ENCODE measurements at places on chromosomes 6 and 20.

DNA sequence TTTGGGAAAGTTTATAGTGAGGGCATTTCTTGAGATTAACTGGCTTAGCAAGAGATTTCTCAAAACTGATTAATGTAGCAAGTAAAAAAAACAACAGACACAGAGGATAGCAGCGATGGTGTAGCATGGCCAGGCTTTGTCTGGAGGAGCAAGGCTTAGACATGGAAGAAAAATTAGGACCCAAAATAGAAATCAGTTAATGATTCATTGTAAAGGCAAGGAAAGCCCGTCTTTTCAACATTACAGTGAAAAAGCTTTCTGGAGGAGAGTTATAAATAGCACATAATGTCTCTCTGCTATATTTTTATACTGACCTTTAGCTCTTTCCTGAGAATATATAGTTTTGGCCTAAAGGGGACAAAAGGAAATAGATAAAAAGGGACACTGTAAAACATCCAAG lies 45.1 kb downstream of the FNDC1 start:
- no peak for DNase-seq

DNA sequence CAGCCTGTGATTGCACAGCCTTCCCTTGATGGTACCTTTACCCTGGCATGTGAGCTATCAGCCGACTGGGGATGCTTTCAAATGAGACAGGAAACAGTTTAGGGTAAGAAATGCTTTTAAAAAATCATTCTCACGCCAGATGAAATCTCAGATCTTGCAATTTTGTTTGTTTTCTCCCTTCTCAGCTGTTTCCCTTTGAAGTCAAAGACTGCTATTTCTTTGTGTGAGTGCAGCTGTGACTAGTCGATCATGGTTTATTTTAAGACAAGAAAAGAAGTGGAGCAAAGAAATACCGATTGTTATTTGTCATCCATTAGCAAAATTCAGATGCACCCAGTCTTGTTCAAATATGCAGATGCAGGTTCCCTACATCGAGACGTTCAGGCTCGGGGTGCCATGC lies 489.7 kb downstream of the QKI start:
- DNase-seq = no peak

GRCh38 chr20:43831481-43832065 lies 83.1 kb upstream of the TOX2 start:
- no peak for DNase-seq

DNA sequence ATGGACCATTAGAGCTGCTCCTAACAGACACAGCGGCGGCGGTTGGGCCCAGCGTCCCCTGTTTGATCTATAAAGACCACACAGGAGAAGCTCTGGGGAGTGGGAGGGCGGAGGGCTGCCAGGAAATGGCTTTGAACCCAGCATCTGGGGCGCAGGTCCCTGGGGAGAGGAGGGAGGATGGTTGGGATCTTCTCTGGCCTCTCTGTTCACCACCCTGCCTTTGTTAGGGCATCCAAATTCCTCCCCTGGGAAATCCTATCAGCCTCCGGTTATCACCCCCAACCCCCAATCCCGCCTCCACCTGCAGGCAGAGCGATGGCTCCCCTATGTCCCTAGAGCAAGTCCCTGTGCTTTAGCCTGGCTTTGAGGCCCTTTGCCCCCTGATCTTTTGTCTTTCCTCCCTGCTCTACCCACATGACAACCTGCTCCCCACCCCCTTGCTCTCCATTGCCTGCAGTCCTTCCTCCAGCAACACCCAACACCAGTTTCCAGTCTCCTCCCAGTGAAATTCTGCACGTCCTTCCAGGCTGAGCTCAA lies 7.1 kb downstream of the XKR7 start:
- no peak for DNase-seq

DNA sequence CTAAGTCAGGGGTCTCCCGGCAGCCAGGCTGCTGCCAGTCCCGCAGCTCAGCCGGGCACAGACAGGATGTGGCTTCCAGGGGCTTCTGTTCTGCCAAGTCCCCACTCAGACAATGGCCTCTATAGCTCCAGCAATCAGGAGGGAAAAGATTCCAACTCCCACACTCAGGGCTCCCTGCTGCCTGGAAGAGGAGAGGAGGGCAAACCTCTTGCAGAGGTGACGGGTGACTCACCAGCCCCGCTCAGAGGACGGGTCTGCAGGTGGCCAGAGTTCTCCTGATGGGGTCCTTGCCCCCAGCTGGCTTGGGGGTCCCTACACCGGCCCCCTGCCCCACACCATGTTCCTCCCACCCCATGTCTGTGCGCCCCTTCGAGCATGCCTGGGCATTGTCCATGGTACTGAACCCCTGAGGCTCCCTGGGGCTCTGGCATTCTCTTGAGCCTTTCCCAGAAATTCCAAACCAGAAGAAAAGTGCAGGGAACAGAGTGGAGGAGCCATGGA lies 32.6 kb downstream of the NTSR1 start:
- no peak for DNase-seq

DNA sequence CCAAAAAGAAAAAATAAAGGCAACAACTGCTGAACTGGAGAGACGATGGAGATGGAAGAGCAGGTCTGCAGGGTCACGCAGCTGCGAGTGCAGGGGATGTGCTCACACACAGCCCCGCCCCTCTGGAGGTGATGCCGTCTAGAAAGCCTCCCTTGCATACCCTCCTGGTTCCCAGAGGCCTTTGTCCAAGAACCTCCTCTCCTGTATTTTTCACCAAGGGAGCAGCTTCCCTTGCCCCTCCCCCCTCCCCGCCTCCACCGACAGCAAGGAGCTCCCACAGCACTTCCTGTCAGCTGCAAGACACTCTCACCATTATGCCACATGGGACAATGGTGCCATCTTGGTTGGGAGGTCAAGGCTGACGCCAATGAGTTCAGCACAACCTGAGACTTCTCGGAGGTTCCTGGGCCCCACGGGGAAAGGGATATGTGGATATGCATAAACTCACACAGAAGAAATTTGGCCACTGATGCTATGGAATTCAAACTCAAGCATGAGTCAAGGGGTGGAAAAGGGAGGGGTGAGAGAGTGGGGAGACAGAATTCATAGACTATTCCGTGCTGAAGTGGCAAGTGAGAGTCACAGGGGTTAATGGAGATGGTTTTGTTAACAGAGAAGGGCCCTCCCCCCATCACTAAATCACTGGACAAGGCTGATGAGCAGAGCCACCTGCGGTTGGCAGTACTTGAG lies 132.9 kb downstream of the SCML4 start:
- no peak for DNase-seq
